Effector CD8-positive, alpha-beta T cell (primary cell): ENCODE measurements at places on chromosomes 4 and X.

DNA sequence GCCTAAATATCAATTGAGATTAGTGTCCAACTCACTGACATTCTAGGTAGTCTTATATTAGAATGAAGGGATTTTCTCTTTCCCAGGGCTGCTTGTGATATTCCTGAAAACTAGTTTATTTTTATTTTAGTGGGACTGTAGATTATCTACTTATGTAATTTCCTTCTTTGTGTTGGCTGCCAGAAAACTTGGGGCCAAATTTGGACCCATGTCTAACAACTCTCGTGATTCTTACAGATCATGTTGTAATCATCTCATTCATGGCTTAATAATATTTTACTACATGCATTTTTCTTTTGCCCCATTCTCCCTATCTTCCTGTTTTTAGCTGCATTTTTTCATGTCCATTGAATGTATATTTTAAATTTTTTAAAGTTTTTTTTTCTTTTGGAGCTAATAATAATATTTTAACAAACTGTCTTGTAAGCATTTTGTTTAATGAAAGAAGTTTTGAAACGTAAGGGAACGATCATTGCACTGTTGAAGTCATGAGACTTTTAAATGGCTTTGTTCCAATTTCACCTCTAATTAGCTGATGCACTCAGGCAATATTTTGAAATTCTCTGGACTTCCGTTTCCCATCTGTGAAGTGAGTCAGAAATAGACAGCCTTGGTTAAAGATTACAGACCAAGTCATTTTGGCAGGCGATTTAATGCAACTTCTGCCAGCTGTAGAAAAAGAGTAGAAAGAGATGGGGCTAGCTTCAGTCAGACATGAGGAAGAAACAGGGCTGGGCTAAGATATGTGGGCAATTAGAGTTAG is 14.3 kb upstream of the TDO2 start:
- no peak for DNase-seq

- DNase-seq, result no peak
Measured at GRCh38 chr4:74189331-74190043, 31.6 kb downstream of the MTHFD2L start.

GRCh38 chr4:102826105-102826889 is 1.1 kb downstream of the UBE2D3 start:
- no peak for DNase-seq

DNA sequence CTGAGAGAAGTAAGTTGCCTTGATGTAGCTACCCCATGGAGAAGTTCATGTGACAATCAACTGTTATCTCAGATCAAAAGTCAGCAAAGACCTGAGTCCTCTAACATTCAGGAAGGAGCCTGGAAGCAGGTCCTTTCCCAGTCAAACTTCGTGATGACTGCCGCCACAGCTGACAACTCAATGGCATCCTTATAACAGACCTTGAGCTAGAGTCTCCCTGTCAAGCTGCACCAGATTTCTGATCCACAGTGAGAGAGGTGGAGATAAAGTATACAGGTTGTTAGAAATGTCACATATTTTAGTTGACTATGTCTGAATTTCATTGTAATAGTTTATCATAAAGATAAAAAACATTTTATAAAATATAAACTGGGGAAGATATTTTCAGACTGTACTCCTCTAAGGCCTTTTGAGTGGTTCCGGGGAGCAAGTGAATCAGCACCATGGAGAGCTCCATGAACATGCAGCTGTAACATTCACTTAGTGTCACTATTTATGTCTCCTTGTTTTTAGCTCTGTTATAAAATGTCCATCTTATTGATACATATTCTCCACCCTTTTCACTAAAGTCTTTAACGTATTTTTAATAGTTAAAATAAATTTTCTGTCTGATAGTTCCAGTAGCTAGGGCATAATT is 1653.5 kb upstream of the AGA start:
- no peak for DNase-seq

GRCh38 chr4:13522282-13523104 is 21.8 kb downstream of the NKX3-2 start:
- DNase-seq, result no peak

DNA sequence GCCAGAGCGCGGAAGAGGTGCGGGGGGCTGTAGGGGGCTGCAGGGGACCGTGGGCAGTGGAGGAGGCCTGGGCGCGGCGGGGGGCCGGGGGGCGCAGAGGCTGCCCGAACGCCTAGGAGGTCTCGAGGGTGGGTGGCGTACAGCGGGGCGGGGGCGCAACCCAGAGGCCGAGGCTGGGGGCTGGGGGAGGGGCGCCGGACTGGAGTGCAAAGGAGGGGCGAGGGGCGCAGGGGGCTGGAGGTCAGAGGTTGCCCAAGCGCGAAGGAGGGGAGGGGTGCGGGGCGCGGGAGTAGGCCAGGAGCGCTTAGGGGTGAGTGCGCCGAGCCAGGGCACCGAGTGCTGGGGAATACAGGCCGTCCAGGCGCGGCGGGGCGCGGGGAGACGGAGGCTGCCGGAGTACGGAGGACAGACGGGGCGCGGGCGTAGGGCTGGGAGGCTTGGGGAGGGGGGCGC is 255 bp downstream of the GYG2 start:
- no peak for DNase-seq

GRCh38 chr4:96593422-96593821 is 753.5 kb downstream of the PDHA2 start:
- DNase-seq, result no peak

GRCh38 chr4:113179091-113179490 is 129.6 kb downstream of the ANK2 start:
- DNase-seq, result no peak

DNA sequence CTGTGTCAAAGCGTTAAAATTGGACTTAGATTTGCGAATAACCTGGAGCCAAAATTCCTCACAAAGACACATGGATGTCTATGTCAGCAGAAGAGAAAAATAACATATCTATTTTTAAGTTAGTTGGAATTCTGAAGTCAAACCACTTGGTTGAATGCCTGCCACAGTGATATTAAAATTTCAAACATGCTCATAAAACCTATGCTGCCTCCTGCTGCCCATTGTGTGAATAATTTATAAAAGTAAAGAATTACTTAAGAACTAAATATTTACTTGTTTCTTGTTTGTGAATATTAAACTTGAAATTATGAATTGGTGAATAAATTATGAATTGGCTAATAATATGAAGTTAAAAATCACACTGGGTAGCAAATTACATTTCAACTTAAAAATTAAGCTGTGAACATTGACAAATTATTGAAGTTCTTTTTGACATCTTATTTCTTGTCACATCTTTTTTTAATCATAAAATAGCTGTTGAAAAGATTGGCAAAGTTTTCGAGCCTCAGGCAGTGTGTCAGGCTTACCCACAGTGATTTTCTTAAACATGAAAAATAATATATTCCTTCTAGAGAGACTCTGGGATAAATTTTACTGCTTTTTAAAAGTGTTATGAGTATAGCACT is 35.4 kb downstream of the FABP2 start:
- no peak for DNase-seq

- no peak for DNase-seq
Measured at GRCh38 chrX:147838465-147839131, 73.1 kb upstream of the FMR1 start.

GRCh38 chrX:50281253-50281652 is 76.7 kb downstream of the CCNB3 start:
- no peak for DNase-seq

GRCh38 chrX:110588853-110589252 is 206.8 kb downstream of the CHRDL1 start:
- DNase-seq, result no peak

DNA sequence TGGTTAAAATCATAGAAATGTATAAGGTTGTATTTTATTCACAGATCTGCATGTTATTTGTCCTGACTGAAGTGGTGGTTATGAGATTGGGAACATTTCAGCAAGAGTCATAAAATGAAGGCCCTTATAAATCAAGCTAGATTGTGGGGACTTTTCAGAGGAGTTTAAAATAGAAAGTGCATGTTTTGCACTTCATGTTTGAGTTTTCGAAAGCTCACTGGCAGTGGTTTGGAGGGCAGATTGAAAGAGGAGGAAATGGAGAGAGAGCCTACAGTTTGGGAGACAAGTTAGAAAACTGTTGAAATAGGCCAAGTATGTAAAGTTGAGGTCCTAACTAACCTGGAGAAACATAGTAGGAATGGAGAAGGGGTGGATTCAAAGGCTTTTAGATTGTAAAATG is 124.9 kb downstream of the KDM6A start:
- no peak for DNase-seq

GRCh38 chrX:84047339-84047738 is 140.7 kb downstream of the RPS6KA6 start:
- DNase-seq, result no peak

- DNase-seq, result no peak
Measured at GRCh38 chr4:144647095-144647561, 1.2 kb downstream of the HHIP start.

GRCh38 chrX:54824722-54825121 is 17.2 kb downstream of the MAGED2 start:
- DNase-seq, result no peak

GRCh38 chrX:124086411-124086810 is 124.9 kb downstream of the STAG2 start:
- DNase-seq, result no peak

DNA sequence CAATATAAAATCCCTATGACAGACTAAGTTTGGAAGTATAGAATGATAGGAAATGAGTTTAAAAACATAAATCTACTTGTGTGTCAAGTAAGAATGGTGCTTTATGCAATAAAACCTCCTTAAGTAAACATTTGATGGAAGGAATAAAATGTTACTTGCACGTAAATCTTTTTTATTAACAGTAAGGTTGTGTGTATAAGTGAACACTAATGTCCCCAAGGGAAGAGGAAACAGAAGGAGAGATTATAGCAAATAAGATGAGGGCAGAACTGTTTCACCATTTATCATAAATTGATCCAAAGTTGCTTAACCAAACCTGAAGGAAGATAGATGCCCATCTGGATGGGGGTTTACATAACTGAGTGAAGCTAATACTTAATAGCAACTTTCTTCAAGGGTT is 86.8 kb downstream of the FRMPD4 start:
- no peak for DNase-seq

GRCh38 chrX:84170931-84171330 is 17.1 kb downstream of the RPS6KA6 start:
- DNase-seq, result no peak

GRCh38 chr4:88008743-88009171 is 1.3 kb downstream of the PKD2 start:
- DNase-seq, result no peak

GRCh38 chr4:7647186-7647585 is 212.5 kb upstream of the PSAPL1 start:
- no peak for DNase-seq

DNA sequence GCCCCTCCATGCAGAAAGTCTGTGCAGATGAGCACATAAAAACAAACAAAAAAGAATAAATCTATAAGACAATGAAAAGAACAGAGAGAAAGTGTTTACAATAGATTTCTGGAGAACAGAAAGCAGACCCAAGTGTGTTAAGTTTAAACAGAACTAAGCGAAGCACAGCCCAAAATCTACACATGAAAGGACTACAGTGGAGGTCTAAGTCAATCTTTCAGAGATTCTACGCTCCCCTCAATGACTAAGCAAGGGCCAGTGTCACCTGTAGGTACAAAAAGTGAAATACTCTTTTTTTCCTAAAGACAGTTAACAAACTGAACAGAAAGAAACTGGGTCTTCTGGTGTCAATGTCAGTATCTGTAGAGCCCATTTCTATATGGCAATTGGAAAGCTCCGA is 18.2 kb downstream of the CLOCK start:
- no peak for DNase-seq

GRCh38 chrX:45771114-45771513 is 570.4 kb upstream of the DIPK2B start:
- no peak for DNase-seq

DNA sequence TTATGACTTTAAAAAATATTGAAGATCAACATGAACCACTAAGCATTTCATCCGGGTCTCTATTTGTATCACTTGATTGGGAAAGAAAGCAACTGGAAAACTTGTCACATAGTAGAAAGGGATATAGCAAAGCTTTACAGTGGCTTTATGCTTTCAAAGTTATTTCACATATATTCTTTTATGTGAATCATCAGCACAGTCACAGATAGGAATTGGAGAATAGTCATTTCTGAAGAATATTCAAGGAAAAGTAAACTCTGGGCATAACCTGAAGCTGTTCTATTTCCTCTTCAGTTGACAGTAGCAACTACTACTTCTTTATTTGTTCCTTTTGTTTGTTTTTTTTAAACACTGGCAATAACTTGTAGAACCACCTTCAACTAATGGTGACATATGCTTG is 50.5 kb downstream of the MND1 start:
- no peak for DNase-seq

- no peak for DNase-seq
Measured at GRCh38 chr4:153464068-153464467, 2.1 kb upstream of the TMEM131L start.

DNA sequence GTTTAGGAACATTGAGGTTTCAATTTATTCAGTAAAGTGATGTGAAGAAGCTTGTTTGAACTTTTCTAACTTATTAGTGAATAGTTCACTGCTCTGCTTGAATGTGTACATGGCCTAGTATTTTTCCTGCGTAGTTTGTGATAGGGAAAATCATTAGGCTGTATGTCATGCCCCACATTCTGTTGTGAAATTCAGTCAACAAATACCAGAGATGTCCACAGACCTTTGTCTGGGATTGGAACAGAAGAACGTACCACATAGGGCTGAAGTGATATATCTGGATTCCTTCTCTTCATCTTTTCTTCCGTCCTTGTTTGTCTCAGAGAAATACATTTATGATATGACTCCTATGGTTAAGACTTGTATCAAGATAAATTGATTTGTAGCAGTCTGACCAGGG is 88.8 kb upstream of the PLS3 start:
- no peak for DNase-seq

DNA sequence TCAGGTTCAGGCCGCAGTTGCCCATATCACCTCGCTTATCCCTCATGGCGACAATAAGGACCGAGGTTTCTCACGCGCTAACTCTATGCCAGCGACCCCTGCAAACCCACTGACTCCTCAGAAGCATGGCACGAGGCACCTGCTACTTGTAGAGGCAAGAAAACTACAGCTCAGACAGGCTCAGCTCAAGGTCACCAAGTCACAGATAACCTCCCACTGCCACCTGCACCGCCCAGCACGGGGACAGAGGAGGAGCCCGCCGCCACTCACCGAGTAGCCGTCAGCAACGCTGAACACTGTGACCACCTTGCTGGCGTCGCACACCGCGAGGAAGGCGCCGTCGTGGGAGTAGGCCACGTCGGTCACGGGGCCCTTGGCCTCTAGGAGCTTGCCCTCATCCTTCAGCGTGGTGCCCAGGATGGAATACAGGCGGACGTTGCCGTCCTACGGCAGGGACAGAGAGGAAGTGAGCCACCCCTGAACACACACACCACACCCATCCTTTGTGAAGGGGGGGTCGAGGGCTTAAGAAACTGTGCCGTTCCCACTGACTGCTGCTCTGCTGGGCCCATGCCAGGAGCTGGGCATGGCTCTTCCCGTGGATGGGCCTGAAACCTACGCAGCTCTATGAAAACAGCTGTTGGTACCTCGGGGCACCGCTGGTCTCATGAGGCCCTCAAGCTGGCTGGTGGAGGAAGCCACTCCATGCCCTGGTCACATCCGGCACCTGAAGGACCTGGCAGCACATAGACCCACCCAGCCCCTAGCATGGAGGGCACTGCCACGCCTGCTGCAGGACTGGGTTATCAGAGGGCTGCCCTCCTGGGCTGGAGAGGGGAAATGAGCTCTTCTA is 38.9 kb downstream of the WDR1 start:
- no peak for DNase-seq

- DNase-seq, result no peak
Measured at GRCh38 chrX:44239036-44239435, 104.4 kb downstream of the EFHC2 start.
